Osteoblast (primary cell): ENCODE measurements at places on chromosomes 2 and 18. TPM values are rescaled to one million over a fixed set of nuclear protein-coding genes. Genes with fewer than 3 reads are reported as not detected.

DNA sequence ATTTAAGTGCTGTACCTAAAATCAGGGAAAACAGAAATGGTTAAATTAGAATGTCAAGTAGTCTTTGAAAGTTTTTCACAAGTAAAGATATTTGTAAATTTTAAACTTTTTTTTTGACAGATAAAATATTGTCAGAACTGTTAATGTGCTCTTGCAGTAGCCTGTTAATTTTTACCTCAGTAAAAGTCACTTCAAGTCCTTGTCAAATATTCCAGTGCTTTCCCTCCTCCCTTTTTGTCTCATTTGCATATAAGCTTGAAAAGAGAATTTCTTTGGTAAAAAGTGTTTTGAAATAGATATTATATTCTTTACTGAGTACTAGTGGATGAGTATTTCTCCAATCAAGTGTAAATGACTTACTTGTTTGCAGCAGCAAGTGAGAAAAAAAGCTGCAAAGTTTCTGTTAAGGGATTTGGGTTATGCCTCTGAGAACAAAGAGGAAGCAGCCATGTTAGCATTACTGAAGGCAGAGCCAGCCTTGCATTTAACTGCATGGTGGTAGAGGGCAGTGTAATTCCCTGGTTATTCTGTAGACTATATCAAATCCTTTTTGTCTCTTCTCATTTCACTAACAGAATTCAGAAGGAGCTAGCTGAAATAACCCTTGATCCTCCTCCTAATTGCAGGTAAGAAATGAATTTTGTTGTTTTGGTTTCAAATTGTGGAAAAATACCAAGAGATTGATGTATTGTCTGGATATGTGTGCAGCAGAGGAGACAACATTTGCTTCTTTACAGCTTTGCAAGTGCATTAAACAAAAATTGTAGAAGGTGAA, 3.2 kb downstream of the UBE2E3 start:
- DNase-seq = peak; percentile 80

DNA sequence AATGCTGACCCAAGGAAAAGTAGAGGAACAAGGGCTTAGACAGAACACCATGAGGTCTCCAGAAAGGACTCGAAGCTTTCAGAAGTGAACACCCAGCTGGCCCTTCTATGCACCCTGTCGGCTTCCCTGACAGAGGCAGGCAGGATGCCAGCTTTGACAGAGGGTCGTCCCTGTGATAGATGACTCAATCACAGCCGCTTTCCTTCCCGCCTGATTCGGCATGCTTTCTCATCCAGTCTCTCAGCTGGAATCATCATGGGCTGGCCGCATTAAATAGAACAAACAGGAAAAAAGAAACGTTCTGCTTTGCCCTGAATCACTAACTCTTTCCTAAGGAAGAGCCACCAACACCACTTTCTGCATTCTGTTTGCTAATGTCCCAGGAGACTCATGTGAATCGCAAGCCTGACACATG, 140.3 kb upstream of the RAB12 start:
- DNase-seq = peak; percentile 75

CAPN14 gene
- total RNA-seq = under 0.01 TPM in 2 replicates

NTSR2 gene
- total RNA-seq = not detected in 2 replicates

ARHGEF4 gene
- 3.6 and 7.7 TPM in 2 replicates for total RNA-seq

- DNase-seq = no peak
Observed at GRCh38 chr18:4130734-4131719, 324.1 kb downstream of the DLGAP1 start.

GRCh38 chr2:232838406-232838874, 31.6 kb upstream of the SNORC start:
- no peak for DNase-seq

TUBA3E gene
- not detected in 2 replicates for total RNA-seq

DNA sequence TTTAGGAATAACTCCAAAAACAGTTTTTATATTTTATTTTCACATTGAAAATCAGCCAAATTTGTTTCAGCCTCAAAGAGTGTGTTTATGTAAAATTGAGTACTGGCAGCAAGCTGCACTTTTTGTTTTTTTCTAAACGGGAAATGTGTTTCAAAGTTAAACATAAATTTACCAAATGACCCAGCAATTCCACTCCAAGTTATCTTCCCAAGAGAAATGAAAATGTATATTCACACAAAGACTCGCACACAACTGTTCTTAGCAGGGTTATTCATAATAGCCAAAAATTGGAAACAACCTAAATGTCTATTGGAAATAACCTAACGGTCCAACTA, 9.3 kb downstream of the ALPK2 start:
- DNase-seq = no peak

- no peak for DNase-seq
Observed at GRCh38 chr18:10965119-10965518, 184.2 kb downstream of the PIEZO2 start.

TMEM37 gene
- total RNA-seq = 1.1 and 1.2 TPM in 2 replicates

FLACC1 gene
- 0.72 and 1.5 TPM in 2 replicates for total RNA-seq

- no peak for DNase-seq
Observed at GRCh38 chr2:32496662-32497061, 131.2 kb upstream of the TTC27 start.
